ENCODE measurements at places on chromosomes 2 and 18.

DNA sequence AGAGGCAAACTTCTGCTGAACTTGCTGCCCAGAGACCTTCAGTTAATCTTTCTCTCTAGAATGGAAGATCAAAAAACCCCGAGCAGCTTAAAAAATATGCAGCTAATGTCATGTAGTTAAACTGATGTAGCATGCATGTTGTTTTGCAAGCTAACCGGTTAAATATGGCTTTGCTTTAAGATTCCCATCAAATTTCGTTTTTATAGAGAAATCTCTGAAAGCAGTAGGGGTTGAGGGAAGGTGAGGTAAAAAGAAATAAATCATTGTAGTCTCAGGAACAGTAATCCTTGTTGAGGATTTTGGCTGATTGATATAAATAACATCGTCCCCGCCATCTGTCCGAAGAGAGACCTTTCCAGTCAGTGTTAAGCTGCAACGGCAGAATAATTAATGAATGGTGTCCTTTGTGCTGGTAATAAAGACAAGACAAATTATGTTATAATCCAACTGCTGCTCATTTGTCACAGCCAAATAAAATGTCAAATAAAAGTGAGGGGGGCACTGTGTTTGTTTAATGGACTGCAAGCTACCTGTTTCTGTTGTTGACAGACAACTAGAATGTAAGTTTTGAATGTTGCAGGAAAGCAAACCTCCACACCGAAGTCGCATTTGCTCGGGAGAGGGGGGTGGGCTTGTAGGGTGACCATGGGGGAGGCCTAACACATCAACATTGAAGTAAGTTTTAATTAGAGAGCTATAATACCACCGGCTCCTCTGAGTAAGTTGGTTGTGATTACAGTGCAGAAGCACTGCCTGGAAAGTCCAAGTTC lies 555.5 kb downstream of the ARHGAP15 start:
- DNase-seq: no peak

DNA sequence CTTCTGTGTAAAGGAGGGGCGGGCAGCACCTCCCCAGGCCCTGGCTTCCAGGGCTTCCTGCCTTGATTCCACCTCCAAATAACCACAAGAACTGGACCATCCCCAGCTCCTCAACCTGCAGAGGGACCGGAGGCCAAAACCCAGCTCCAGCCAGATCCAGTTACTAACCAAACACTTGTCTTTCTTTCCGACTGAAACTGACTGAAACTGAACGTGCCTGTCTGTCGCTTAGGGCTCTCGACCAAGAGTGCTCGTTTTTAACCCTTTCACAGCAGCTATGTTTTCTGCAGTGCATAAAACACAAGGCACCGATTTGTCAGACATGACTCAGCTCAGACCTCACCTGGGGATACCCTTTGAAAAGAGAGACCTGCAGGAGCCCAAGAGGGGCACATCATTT lies 249.9 kb upstream of the SIX2 start:
- no peak for DNase-seq

DNA sequence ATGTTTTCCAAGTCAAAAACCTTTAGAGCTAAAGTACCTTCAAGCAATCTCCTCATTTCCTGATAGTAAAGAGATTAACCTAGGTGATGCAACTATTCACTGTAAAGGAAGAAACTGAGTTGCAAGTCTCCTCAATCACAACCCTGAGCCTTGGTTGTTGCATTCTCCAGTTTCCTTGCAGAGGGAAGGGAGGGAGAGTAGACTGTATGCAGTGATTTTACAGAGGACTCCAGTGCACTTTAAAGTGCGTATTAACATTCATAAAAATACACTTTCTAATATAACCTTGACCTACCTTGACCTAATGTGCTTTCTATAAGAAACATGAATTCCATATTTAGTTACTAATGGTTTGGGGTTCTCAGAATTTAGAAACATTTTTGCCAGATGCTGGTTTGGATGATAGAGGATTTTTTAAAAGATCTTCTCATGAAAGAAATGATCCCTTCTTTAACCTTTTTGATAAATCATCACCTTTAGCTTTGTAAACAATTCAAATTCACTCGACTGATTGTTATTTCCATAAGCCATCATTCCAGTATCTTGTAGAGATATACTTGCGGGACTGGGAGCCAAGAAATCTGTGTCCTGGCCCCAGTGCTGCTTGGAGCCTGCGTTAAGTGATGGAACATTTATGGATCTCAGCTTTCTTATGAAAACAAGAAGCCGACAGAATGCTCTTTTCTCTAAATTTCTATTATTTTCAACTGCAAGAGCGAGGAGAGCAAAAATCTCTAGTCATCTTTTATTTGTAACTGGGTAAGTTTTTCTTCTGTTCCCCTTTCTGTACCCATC lies 228.3 kb downstream of the ZNF521 start:
- no peak for DNase-seq

DNA sequence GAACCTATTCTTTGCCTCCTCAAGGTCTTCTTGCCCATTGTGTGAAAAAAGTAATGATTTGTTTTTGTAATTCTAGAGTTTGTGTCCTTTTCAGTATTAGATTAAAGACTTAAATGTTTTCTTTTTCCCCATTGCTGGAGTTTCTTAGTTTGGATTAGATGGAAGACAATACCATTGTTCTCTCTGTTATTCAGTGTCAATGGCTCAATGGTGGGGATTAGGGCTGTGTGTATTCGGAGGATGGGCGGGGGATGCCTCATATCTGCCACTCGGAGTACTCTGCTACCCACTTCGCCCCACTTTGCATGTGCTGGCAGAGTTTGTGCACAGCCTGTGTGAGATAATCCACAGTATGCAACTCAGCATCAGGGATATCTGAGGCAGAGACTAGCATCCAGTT lies 90.1 kb downstream of the KLHL29 start:
- no peak for DNase-seq

- DNase-seq: no peak
These were observed 37.3 kb downstream of the DIPK1C start for GRCh38 chr18:74419761-74420160.

DNA sequence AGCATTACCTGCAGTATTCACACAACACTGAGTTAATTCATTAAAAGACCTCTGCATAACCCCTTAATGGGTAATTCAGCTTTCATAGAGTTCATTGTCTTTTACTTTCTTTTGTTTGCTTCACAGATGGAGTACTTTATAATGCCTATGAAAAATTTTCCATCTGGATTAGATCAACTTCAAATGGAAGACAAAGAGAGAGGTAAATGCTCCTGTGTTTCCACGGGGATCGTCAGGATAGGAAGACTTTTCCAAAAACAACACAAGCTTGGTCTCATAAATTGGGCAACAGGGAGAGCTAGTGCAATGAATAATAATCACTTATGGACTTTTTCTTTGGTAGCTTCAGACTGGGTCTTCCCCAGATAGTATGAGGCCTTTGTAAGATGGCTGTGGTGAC lies 100.7 kb downstream of the ICOS start:
- DNase-seq: no peak

GRCh38 chr2:197576631-197577030 lies 60.8 kb downstream of the MOB4 start:
- DNase-seq: no peak

DNA sequence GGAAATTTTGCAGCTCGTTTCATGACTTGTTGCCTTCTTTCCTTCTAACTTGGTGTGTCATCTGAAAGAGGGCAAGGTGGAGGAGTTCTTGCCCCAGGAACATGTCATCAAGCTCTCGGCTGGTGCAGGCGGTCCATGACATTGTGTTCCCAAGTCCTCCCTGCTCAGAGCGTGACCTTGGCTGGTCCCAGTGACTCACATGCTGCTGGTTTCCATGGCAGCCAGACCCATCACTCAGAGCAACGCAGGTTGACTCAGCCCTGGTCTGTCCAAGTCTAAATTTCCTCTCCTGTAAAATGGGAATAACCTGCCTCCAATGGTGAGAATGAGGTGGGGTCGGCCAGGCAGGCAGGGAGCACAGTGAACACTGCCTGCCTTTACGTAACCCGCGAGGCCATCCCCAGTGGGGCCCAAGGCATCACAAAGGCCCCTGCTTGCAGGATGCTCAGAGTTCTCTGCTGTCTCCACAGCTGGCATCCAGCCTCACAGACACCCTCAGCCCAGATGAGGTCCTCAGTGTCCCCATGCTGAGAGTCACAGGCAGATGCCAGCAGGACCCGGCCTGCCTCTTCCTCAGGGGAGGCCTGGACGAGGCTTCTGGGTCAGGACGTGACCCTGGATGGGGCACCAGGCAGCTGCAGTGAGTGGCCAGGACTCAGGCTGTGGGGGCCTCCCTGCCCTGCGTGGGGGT lies 143.7 kb downstream of the TPO start:
- DNase-seq: no peak

DNA sequence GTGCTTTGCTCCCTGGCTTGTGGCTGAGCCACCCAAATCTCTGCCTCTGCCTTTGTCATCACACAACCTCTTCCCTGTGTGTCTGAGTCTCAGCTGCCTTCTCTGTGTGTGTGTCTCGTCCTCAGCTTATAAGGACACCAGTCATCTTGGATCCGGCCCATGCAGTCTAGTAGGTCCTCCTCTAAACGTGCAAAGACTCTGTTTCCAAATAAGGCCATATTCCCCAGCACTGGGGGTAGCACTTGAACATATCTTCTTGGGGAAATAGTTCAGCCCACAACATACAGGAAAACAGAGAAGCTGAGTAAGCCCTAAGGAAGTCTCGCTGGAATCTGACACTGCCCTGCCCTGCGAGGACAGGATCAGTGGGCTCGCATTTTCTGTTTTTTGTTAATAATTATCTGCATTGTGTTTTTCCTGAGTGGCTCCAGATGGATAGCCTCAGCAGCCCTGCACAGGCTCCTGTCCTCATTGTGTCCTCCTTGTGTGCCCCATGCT lies 42.1 kb downstream of the MTCL1 start:
- DNase-seq: no peak

DNA sequence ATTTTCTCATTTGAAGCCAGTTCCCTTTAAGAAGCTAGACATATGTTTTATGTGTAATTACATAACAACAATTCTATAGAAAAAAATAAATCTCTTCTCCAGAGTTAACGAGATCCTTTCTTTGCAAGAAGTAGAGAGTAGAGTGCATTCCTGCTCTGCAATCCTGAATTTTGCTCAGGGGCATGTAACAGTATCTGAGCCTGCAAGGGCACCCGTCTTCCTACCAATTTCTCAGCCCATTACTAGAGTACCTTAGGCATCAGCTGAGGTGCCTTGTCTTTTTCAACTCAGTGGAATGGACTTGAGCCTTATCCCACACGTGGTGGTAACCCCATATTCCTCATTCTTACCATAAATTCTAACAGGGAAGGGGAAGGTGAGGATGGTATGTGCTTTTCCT lies 205.9 kb downstream of the IKZF2 start:
- no peak for DNase-seq

GRCh38 chr2:38748943-38749804 lies 2.0 kb downstream of the SRSF7 start:
- DNase-seq: no peak

DNA sequence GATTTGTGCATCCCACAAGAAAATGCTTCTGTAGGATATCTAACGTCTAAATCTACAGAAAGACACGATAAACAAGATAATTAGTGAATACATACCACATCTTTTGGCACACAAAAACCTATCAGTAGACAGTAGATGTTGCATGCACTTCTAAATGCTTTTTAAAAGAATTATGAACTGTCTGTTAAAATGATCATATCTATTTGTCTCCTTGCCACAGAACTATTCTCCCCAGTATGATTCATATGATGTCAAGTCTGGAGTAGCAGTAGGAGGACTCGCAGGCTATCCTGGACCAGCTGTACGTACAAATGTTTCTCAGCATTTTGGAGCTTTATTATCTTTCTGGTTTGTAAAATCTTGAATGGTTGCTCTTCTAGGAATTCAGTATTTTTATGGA lies 12.7 kb downstream of the COL3A1 start:
- DNase-seq: no peak

DNA sequence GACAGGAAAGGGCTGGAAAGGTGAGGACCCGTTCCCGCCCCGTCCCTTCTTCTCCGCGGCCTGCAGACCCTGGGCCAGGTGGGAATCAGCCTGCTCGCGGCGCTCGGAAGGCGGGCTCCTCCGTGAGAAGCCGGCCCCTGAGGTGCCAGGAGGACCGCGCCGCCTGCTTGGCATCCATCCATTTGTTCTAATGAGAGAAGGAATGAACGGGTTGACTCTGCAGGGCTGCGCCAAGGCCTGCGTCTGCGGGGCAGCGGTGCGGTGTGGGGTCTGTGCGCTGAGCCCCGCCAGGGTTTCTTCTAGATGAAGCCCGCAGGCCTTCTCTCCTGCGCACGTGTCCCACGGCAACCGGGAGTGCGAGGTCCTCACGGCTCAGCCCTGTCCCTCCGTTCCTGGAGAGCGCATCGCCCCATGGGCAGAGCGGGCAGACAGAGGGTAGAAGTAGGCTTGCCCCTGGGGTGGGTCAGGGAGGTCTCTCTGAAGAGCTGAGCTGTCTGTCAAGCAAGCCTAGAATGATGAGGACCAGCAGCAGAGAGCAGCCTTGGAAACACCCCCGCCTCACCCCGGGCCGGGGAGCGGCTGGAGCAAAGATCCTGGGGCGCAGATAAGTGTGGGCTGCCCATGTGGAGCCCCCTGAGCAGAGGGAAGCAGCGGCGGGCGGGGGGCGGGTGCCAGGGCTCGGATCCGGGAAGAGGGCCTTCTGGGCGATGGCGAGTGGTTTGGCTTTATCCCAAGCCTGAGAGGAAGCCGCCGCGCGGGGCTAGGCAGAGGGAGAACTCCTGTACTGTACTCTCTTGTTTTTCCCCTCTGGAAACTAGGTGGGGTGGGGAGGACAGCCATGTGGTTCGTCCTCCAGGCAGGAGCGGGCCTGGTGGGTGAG lies 27.9 kb upstream of the HS6ST1 start:
- no peak for DNase-seq

DNA sequence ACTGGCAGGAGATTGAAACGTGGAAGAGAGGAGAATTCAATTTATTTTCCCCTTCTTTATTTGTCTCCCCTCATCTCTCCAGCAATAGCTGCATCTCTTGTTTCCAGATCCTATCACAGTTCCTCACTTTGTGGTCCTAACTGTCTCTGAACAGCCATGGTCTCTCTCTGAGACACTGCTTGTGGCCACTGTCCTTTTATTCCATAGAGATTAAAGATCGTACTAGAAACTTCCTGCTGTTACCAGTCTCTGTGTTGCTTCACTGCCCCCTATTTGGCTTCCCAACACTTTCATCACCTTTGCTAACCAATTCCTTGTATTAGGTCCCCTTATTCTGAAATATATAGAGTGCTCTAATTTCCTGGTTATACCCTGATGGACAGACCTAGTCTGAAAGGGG lies 48.9 kb upstream of the CAVIN2 start:
- no peak for DNase-seq

DNA sequence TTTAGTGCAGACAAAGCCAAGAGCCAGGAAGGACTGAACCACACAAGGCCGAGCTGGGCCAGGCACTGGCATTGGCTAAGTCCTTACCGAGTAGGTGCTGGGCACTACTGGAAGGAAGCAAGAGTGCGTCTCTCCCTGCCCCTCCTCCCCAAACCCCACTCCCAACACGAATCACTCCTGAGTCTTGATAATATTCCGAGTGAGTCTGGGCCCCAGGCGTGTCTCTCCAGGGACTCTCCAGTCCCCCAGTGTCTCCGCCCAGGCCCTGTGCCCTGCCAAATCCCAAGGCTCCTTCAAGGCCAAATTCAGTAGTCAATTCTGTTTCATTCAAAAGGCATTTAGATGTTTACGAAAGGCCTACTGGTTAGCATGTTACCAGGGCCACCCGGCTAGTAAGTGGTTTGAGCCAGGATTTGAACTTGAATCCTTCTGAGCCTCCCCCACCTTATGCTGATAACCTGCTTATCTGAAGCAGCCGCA lies 82.8 kb downstream of the GLI2 start:
- no peak for DNase-seq
